ENCODE measurements at places on chromosomes 5 and 9.

GRCh38 chr5:136018814-136019783 is 9.7 kb upstream of the TGFBI start:
- no peak for DNase-seq

- DNase-seq: no peak
These were observed 39.0 kb downstream of the GPR21 start for GRCh38 chr9:123072407-123072995.

- DNase-seq: no peak
These were observed 158.6 kb upstream of the SHB start for GRCh38 chr9:38227656-38228055.

GRCh38 chr9:38384990-38385848 is 7.3 kb upstream of the ALDH1B1 start:
- no peak for DNase-seq

DNA sequence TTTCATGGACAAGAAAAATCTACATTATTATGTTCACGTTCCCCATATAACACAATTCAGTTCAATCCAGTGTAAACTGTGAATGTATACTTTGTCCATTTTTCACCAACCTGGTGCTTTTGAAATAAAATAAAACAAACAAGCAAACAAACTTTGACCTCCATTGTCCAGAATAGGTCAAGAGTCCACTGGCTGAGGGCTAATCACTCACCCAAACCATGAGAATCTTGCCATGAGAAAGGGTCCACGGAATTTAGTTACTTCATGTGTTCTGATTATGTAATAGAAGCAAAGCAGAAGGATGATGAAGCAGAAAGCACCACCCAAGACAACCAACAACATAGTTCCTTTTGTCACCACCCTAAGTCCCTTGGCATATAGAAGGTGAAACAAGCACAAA is 28.7 kb downstream of the DIAPH1 start:
- DNase-seq: no peak

GRCh38 chr5:113632996-113633395 is 119.5 kb downstream of the YTHDC2 start:
- DNase-seq: no peak

DNA sequence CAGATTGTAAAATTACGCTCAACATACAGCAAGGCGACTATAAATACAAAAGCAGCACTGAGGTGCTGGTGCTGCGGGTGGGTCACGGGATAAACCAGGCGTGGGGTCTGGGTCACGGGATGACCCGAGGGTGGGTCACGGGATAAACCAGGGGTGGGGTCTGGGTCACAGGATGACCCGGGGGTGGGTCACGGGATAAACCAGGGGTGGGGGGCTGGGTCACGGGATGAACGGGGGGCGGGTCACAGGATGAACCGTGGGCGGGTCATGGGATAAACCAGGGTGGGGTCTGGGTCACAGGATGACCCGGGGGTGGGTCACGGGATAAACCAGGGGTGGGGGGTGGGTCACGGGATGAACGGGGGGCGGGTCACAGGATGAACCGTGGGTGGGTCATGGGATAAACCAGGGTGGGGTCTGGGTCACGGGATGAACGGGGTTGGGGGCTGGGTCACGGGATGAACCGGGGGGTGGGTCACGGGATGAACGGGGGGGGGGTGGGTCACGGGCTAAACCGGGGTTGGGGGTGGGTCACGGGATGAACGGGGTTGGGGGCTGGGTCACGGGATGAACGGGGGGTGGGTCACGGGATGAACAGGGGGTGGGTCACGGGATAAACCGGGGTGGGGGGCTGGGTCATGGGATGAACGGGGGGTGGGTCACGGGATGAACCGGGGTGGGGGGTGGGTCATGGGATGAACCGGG is 30.2 kb upstream of the SLC9A3 start:
- DNase-seq: no peak

GRCh38 chr5:116583085-116583861 is 8.7 kb upstream of the SEMA6A start:
- peak; percentile 19 for DNase-seq

- no peak for DNase-seq
These were observed 160.8 kb upstream of the CDKN2B start for GRCh38 chr9:22169727-22170503.

- DNase-seq: no peak
These were observed 615.0 kb upstream of the RIOK2 start for GRCh38 chr5:97797994-97798451.

- DNase-seq: peak; percentile 62
These were observed 16.9 kb upstream of the ZNF366 start for GRCh38 chr5:72523960-72524582.

- no peak for DNase-seq
These were observed 34.2 kb downstream of the ADAMTS2 start for GRCh38 chr5:179311091-179311470.

DNA sequence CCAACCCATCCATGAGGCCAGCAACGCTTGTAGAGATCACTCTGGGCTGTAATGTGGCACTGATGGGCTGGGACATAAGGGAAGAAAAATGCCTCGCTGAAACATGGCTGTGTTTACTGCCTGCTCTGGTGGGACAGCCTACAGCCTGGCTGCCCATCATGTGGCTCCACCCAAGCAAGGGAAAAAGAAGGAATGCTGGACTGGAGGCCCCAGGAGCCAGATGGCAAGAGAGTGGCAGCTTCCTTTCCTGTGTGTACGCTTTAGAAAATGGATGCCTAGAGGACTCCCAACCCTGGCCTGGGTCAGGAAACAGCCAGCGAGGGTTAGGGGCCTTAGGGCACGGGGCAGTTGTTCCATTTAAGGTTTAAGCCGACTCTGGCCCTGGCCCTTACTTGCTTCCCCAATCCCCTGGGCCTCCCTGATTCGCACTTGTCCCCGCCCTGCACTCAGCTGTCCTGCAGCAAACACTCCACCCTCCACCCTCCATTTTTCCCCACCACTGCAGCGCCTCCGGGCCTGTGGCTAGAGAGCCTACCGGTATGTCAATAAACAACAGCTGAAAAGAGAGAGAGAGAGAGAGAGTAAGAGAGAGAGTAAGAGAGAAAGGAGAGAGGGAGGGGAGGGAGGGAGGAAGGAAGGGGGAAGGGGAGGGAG is 819.4 kb downstream of the SEMA5A start:
- no peak for DNase-seq

GRCh38 chr9:132074736-132075135 is 4.9 kb downstream of the MED27 start:
- DNase-seq: no peak

DNA sequence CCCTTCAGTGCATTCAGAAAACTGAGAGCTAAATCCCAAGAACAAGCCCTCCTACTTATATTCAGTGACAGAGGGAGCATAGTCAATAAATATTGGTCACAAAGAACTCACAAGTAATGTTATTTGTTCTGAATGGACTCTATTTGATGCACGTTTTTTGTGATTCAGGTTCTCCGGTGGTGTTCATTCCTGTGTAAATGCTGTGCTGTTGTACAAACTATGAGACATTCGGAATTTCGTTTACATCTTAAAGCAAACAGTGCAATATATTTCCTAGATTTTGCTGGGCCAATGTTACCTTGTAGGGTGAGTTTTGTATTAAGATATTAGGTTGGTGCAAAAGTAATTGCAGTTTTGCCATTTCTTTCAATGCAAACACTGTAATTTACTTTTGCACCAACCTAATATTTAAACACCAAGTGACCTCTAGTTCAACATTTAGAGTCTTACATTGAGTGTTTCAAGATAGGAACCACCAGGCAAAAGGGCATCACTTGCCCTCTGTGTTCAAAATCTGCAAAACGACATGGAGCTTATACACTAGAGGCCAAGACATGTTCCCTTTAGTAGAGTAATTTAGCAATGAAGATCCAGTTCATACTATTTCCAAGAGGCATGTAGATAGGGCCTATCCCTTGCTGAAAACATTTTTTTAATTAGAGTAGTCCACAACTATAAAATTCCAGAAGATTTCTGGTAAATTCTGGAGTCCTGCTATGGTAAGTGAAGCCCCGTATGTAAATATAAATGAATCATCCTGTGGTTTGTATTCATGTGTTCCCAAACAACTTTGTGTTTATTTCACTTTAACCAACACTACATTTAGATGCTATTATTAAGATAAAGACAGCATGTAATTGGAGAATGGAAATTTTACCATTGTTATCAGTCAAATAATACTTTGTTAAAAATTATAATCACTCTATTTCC is 444.0 kb upstream of the PTGER4 start:
- no peak for DNase-seq

- DNase-seq: no peak
These were observed 311.8 kb upstream of the KIF2A start for GRCh38 chr5:61994171-61994570.

DNA sequence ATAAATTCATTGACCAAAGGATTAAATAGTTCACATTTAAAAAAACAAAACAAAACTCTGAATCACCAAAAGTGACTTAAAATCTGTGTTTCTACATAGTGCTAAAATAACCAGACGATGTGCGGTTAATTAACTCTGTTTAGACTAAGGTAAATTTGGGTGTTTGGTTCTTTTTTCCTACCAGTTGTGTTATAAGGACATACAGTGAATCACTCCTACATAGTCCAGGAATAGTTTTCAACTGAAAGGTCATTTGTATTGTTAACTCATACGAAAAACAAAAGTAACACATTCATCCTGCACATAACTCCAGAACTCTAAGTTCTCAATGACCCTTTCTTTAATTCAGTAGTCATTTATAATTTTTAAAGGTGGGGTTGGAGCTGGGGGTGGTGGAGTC is 203.7 kb downstream of the GLIS3 start:
- no peak for DNase-seq

DNA sequence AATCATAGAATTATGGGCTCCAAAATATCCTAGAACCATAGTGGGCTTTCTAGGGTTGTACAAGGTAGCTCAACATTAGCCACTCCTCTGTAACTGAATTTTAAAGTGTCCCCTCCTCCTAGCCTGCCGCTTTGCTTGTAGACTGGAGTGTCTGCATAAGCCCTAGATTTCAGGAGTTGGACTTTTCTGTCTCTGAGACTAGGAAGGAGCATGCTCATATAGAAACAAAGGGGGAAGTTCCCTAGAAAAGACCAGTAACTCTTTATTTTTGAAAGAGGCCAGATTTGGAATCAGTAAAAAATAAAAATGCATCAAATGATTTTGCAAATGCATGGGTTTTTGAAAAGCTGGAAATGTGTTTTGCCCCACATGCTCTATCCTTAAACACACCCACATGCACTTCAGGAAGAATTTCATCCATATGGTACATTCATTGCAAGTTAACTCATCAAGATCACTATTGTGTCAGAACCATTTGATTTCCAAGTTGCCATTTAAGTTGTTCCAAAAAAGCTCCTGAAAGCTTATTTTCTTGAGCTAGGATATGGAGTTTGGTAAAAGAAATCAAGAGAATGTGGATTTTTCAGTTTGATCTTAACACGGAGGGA is 121.0 kb upstream of the NR3C1 start:
- no peak for DNase-seq

DNA sequence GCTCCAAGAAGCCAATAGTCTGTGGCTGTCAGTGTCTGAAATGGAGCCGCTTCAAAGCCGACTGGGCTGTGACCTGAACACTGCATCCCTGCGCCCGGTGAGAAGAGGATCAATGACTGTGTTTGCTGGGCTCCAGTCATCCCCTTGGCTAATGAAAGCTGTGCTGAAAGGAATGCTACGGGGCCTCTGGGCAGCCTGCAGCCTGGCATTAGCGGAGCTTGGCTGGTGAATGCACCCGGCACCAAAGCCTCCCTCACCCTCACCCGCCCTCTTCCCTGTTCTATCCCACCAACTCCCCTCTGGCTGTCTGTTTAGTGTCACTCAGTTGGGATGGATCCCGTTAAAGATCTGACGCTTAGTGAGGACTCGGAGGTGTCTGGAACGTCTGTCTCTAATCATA is 355.3 kb downstream of the BNC2 start:
- DNase-seq: no peak

DNA sequence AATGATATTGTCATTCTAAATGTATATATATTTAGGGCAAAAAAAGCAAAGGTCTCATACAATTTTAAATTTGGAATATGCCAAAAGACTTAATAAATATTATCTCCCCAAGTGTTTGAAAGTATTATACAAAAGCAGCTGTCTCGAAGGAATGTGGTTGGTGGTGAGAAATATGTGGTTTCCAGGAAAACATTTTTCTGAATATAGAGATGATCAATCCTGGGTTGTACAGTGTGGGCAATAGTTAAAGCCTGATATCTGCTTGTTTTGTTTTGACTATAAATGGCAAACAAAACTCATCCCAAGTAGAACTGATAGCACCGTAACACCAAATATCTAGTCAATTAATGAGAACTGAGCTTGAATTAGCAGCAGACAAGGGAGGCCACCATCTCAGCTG is 391.8 kb upstream of the CD180 start:
- DNase-seq: no peak

GRCh38 chr5:126857472-126858410 is 80.8 kb downstream of the LMNB1 start:
- no peak for DNase-seq

DNA sequence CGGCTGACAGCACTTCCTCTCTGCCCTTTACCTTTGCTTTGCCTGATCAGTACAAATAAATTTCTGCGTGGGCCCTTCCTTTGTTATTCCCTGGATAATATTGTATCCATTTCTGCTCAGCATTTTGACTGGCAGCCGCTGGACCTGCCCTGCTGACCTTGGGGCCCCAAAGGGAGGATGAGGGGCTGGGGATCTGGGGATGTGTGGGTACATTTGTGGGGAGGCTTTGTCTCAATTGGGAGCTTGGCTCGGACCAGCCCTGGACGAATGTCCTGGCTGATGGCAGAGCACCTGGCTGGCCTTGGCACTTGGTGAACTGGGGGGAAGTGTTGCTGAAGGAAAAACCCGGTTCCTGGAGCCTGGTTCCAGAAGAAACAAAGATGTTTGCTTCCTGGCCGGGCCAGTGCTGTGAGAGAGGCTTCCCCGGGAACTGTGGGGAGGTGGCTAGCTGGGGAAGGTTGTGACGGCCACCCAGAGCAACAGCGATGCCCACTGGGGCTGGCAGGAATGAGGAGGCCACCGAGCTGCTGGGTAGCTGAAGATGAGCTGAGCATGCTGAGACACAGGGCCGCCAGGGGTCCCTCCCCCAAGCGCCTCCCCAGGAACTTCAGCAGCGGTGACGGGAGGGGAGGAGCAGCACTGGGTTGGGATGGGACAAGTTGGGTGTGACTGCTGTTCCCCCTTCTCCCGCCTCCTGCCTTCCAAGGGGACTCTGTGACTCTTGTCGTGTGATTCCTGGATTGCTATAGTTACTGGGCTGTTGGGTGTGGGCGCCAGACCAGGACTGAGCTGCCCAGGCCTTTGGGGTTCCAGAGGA is 8.4 kb downstream of the LMX1B start:
- no peak for DNase-seq

DNA sequence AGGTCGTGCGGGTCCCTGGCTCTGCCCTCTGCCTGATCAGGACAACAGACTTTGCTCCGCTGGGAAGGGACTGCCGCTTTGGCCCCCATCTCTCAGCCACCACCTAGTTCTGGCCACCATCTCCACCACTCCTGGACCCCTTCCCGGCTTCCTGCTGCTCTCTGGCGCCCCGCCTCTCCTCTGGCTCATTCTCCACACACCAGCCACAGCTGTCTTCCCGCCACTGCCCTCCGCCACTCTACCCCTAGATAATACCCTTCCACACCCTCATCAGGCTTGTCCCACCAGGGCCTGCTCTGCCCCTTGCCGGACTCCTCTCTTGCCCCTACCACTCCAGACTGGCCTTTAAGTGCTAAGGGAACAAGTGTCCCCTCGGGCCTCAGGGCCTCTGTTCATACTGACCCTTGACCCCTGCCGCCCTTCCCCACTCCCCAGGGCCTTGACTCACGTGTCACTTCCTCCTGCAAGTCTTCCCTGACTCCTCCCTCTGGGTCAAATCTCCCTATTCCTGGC is 3.0 kb upstream of the CDX1 start:
- DNase-seq: no peak

Data from RKO (cell line).